ENCODE measurements at places on chromosomes 7 and 10.

GRCh38 chr10:97210543-97210960, 24.8 kb upstream of the SLIT1 start:
- peak; percentile 51 for DNase-seq

DNA sequence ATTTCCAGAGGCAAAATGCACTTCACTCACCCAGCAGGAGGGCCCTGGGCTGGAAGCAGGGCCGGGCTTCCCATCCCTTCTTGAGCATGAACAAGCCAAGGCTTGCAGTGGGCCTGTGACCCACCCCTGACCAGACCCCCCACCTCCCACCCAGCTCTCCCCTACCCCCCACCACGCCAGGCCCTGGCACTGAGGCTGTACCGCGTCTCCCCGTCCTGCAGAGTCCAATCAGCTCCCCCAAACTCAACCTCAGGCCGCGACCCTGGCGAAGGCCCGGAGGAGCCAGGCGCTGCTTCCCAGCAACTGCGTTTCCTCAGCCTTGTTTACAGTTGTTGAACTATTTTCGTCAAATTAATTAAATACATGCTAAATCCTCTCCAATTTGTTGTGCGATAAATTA, 16.9 kb upstream of the MYL10 start:
- DNase-seq = no peak

DNA sequence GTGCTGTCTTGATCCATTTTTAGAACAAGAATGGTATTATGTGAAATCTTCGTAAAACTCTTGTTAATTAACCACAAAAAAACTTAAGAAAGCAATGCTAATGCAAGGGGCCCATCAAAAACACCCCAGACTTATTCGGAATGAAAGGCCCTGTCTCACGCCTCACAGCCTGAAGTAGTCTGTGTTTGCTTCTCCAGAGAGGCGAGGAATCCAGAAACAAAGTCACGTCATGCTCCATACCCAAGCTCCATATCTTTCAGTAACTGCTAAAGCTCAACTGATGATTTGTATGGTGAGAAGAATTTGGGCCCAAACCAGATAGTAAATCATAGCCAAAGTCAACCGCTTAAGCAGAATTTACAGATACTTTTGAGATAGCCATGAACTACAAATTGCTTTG, 155.4 kb downstream of the ATE1 start:
- no peak for DNase-seq

GRCh38 chr7:51160990-51161615, 155.5 kb downstream of the COBL start:
- peak; percentile 66 for DNase-seq

DNA sequence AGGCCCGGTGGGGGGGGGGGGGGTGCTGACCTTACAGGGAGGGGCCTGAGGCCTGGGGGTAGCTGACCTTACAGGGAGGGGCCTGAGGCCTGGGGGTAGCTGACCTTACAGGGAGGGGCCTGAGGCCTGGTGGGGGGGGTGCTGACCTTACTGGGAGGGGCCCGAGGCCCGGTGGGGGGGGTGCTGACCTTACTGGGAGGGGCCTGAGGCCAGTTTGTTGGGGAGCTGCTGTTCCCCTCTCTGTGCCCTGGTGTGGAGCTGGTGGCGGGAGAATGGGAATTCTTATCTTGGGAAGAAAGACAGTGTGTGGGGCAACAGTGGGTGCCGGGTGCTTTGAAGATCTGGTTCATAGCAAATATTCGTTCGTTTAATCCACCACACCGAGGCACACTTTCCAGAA, 46.6 kb upstream of the CFAP46 start:
- DNase-seq = no peak

- no peak for DNase-seq
Observed at GRCh38 chr10:91381257-91381891, 28.8 kb upstream of the HECTD2 start.

GRCh38 chr7:65233409-65234034, 140.1 kb upstream of the ZNF92 start:
- no peak for DNase-seq

DNA sequence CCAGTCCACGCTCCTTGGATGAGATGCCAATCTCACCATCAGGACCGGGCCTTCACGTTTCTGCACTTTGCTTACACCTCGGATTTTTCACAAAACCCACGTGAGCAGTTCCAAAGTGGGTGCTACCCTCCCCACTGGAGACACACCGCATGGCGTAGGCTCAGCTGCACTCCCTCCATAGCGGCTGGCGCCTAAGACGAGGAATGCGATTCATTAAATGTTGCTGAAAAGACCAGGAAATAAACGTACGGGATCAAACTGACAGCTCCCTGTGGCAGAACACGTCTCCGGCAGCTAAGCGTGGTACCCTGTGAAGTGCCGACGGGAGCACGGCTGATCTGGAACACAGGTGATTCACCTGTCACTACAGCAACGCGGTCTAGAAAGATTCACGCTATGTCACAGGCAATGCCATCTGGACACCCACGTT, 209.0 kb downstream of the DIP2C start:
- no peak for DNase-seq

GRCh38 chr10:73424478-73424877, 8.9 kb downstream of the MSS51 start:
- DNase-seq = no peak

DNA sequence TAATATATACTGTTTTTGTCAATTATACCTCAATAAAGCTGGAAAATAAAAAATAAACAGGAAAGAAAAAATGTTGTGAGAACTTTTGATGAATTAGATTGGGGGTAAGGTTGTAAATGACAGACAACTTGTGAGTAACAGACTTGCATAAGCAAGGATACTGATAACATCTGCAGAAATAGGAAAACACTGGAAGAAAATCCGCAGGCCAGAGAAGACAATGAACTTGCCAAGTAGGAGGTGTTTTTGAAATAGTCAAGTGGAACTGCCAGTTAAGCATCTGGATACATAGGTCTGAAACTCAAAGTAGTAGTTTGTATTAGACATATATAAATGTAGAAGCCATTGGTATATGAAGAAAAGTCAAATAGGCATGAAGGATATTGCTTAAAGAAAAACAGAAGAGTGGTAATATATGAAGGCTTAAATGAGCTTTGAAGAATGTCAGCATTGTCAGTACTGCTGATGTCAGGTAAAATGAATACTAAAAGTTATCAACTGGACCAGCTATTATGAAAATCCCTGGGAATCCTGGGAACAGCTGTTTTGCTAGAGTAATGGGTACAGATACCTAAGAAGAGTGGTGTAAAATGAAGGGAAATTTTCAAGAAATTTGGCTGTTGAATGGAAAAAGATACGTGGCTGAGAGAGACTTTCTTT, 58.7 kb downstream of the DNAJC1 start:
- DNase-seq = no peak

DNA sequence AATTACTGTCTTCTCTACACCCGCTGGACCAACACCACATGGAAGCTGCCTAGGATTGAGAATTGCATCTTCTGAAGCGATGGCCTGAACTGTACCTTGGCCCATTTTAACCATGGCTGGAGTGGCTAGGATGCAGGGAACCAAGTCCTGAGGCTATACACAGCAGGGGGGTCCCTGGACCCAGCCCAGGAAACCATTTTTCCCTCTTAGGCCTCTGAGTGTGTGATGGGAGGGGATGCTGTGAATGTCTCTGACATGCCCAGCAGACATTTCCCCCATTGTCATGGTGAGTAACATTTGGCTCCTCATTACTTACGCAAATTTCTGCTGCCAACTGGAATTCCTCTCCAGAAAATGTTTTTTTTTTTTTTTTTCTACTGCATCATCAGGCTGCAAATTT, 822.7 kb downstream of the PCDH15 start:
- DNase-seq = no peak

GRCh38 chr10:78476156-78476555, 442.5 kb downstream of the RPS24 start:
- DNase-seq = no peak

DNA sequence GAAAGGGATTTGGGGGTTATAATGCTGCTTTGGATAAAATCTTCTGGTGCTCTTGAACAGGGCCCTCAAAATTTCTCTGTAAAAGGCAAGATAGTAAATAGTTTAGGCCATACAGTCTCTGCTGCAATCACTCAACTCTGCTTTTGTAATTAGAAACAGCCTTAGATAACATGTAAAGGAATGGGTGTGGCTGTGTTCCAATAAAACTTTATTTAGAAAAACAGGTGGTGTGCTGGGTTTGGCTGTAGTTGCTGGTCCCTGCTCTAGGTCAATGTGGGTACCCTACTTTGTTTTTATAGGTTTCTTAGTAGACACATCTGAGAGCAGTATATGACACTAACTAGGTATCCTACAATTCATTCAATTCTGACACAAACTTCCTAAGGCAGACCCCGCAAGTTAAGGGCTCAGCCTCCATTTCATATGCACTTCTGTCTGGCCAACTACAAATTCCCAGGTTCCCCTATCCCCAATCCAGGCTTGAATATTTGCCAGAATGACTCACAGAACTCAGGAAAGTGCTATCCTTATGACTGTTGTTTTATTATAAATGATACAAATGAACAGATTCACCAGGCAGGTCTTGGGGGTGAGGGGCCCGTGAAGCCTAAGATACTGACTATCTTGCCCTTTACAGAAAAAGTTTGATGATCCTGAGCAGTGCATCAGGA, 349.9 kb downstream of the RPS24 start:
- DNase-seq = no peak

DNA sequence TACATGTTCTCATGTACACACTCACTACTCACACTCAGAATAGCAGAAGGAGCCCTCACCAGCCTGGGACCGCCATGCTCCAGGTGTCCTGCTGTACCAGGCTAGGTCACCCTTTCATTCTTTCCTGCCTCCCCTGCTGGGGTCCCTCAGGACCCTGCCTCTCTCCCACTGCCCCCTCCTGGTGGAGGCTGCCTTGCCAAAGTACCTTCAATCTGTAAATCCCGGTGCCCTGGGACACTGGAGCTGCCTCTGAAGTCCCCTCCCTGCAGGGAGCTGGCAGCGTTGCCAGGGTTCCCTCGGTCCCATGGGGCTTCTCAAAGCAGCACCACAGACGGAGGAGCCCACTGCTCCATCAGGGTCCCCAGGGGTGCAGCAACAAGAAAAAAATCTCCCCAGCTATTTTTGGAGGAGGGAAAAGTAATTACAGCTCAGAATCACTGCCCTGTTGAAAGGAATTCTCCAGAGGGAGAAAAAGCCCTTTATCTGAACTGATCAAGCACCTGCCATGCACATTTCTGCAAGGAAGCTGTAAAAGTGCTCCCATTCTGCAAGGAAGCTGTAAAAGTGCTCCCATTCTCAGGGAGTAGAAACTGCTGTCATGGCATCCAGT, 259.9 kb downstream of the PTPRN2 start:
- DNase-seq = no peak

DNA sequence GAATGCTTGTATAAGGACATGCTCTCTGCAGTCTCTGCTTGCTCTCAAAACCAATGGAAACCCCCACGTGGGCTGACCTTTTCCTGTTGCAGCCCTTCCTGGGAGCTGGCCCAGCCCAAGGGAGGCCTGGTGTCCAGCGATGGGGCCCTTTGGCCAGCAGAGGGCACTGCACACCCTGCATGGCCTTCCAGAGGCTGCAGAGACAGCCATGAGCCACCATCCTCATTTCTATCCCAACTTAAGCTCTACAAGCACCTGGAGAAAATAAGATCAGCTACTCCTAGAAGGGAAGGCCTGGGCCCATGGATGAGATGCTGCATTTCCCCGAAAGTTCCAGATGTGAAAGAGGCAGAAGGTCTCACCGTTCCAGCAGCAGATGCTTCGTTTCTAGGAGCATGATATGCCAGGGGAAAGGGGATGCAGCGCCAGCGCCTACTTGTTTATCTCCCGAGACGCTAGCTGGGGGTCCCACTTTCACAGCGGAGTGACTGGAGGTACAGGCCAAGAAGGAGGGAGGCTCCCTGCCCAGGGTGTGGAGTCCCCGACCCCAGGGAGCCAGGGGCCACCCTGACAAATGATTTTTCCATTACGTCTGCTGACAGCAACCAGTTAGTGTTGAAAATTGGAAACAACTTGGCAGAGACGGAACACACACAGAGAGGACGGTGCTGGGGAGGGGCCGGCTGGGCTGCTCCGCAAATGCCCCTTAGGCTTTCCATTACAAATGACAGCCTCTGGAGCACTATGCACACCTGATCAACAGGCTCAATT, 106.4 kb downstream of the ZRANB1 start:
- DNase-seq = no peak

GRCh38 chr10:119395280-119396007, 147.1 kb downstream of the RGS10 start:
- DNase-seq = no peak

GRCh38 chr7:24508316-24508715, 64.9 kb upstream of the PALS2 start:
- no peak for DNase-seq

GRCh38 chr7:77393261-77393660, 22.9 kb downstream of the GSAP start:
- no peak for DNase-seq

- DNase-seq = no peak
Observed at GRCh38 chr10:59057345-59057744, 119.1 kb upstream of the PHYHIPL start.

- DNase-seq = no peak
Observed at GRCh38 chr7:77246026-77246640, 46.5 kb upstream of the FGL2 start.

DNA sequence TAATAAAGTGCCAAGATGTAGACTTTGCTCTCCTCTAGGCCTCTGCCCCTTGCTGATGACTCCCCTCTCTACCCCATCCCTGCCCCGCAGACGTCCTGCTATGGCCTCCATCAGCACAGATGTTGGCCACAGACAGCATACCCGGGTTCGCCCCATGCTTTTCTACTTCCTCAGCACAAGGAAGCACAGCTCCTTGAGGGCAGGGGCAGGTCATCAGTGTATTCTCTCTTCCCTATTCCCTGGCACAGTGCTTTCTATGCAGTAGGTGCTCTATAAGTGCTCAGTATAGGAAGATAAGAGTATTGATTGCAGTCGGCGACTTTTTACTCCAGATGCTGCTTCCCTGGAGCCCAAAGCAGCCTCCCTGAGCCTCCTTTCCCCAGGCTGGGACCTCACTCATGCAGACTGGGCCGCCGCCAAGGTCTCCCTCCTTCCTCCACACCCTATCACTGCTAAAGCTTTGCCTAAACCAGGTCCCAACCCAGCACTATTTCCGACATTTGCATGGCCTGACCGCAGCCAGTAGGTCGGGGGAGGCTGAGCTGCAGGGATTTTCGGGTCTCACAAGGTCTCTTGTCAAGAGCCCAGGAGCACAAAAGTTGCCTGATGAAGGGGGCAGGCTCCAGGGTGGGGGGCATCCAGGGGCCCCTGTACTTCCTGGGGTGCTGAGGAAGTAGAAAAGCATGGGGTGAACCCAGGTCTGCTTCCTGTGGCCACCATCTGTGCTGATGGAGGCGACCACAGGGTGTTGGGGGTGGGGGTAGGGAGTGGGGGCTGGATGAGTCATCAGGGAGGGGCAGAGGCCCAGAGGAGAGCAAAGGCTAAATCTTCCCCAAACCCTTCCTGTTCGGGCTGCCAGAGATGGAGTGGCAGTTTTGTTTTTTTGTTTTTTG, 8.0 kb downstream of the CALHM3 start:
- DNase-seq = no peak
